ENCODE measurements at places on chromosomes 11 and 22.

DNA sequence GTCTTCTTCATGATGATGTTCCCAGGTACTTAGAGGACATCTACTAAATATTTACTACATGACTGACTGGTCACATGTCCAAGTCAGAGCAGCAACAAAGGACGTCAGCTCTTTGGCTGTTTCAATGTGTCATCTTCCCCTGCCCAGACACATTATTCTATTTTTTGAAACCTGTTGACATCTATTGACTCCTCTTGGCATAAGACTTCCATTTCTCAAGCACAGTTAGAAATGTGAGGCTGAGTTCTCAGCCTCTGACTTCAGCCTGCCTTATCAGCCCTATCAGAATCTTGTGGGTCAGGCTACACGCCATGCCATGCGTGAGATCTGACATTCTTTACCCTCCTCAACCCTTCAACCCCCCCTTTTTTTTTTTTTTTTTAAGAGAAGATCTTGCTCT is 63.8 kb downstream of the SC5D start:
- DNase-seq: no peak

DNA sequence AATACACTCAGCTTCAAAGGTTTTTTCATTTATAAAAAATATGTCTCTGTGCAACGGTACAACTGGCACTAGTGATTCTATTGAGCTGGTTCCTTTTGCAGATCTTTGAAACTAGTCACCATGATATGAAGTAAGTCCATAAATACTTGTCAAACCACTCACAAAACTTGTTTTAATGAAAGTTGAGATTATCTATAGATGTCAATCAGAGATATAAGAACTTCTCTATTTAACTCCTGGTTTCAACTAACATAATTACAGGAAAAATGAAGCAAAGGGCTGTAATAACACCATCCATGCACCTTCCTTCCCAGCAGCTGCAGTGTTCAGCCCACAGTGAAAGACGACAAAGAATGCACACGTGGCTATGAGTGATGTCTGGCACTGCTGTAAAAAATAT is 44.7 kb downstream of the TMEM123 start:
- DNase-seq: no peak

DNA sequence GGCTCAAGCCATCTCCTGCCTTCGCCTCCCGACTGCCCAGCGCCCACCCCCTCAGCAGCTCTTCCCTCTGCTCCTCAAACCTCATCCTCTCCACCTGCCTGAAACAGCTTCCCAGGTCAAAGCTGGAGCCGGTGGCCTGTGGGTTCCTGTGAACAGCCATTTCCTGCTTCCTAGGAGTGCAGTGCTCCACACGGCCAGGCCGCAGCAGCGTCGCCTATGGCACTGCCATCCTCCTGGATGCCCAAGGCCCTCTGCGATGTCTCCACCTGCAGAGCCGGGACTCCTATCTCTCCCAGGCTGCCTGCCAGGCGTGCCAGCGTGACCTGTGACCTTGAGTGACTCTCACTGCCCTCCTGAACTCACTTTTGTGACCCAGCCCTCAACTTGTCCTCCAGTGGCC is 24.6 kb downstream of the PPM1F start:
- DNase-seq: no peak

- no peak for DNase-seq
These were observed 5.5 kb downstream of the HRAS start for GRCh38 chr11:529728-530411.

DNA sequence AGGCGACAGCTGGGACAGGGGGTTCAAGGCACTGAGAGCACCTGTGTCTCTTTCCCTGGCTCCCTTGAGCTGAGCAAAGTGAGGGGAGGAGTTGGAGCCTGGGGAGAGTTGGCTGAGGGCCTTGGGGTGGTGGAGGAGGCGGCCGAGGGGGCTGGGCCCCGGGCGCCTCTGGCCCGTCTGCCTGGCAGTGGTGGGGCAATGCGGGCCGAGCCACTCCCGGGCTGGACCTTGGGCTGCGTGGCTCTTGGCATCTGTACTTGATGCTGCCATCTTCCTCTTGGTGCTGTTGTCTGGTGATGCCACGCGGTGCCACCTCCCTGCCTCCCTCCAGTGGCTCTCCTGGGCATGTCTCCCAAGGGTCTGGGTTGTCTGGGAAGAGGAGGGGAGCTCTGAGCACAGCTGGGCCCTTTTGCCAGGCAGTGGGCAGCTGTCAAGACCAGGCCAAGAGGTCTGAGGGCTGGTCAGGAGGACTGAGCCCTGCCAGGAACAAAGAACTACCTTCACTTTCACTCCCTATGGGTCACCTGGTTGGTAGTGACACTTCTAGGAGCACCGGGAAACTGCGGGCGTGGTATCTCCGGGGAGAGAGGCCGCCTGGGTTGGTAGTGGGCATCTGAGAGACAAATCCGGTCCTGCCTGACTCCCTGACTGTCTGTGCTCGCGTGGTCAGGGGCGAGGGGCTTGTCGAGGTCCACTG is 1.3 kb downstream of the GRIK4 start:
- DNase-seq: no peak

DNA sequence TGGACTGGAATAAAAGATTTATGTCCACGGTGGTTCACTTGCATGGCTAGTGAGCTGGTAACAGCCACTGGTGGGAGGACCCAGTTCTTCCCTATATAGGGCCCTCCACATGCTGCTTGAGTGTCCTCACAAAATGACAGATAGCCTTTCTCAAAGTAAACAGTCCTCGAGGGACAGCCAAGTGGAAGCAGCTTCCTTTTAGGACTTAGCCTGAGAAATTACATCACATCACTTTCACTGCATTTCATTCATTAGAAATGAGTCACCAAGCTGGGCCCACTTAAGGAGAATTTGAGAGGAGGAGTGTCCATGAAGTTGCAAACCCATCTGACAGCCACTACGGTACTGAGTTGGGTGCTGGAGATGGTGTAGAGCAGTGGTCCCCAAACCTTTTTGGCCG is 7.0 kb downstream of the ISX start:
- DNase-seq: no peak

- DNase-seq: no peak
These were observed 20.3 kb downstream of the CCDC83 start for GRCh38 chr11:85875505-85875904.

DNA sequence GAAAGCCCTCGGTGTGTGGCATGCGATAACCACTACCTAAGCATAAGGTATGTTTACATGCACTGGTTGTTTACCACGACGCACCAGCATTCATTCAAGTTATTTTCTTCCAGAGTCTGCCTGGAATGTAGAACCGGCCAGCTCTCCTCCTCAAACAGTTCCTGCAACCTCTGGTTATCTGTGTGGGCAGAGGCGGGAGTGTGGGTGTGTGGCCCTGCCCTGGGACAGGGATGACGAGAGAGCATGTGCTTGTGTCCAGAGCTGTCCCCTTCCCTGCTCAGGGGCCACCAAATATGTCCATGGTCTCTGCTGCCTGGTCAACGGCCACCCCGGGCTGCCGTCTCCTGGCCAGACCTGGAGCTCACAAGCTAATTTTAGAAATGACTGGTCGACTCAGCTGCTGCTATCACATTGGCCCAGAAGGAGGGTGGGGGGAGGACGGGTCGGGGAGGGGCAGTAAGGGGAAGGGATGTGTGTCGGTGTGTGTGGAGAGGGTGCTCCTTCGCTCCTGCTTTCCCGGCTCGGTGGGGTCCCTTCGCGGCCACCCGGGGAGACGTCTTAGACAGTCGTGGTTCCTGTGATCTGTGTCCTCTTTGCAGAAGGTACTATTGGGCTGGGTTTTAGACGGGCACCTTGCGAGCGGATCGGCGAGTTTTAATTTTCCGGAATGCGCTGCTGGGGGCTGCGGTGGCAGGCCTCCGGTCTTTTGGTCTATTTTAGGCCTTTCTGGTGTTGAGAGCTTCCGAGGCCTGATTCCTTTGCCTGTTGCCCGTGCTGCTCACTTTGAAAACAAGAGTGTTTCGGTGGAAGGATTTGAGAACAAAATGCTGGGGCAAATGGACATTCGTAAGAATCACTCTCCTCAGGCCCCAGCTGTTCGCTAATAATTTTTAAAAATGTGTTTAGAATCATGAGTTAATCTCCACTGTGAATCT is at the start of gene MYO18B:
MYO18B (plus strand) TSS at position 497 of the 935 bp plus-strand sequence. CDS start 18,905 bp downstream, outside the sequence.
- DNase-seq: no peak

- no peak for DNase-seq
These were observed 50.7 kb upstream of the RAPSN start for GRCh38 chr11:47499614-47500013.

- no peak for DNase-seq
These were observed 19.0 kb upstream of the CCDC89 start for GRCh38 chr11:85704967-85705366.

- no peak for DNase-seq
These were observed 7.6 kb downstream of the DLG2 start for GRCh38 chr11:85619499-85619898.

- DNase-seq: no peak
These were observed 69.9 kb upstream of the RTL6 start for GRCh38 chr22:44567846-44568493.

DNA sequence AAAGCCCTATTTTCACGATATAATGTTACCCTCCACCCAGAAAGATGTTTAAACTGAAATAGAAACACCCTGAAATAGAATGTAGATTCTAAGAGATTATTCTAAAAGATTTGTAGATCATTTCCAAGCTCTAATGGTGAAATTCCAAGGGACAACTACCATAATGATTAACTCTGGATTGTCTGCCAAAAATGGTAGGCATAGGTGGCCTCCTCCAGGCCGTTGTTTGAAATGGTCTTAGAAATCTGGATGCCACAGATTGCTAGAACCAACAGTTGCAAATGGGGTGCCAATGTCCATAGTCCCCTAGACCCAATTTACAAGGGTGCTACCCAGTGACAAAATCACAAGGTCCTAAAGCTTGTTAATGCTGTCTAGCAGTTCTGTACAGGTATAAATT is 6.7 kb upstream of the SLC6A5 start:
- DNase-seq: no peak

DNA sequence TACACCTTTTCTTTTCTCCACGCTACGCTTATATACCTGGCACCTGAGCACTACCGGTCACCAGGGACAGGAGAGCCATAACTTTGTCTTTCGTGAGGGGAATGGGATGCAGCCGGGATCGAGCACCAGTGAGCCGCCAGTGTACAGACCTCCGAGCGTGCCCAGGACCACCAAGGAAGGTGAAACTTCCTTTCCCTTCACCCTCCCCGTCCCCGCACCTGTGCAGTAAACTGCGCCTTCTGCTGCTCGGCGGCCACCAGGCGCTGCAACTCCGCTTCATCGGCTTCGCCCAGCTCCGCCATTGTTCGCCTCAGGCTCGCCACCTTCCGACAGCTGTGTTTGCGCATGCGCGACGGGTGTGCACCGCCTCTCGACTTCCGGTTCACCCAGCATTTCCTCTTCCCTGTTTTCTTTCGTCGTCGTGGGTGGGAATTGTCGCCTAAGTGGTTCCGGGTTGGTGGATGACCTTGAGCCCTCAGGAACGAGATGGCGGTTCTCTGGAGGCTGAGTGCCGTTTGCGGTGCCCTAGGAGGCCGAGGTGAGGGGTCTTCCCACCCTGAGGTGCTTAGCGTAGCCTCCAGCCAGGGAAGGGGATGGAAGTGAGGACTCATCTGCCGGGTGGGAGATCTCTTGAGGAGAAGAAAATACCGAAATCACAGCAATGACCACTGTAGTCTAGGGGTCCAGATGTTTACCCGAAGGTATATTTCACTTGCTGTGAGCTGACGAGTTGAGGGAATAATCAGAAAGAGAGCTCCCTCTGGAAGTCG is at the start of the genes SDHD and TIMM8B:
SDHD (plus strand) TSS at position 452 of the 770 bp plus-strand sequence; CDS start at position 487, 35 bp downstream.
TIMM8B (minus strand) TSS at position 335 of the 770 bp plus-strand sequence; CDS start at position 302, 33 bp downstream.
- peak; percentile 95 for DNase-seq

DNA sequence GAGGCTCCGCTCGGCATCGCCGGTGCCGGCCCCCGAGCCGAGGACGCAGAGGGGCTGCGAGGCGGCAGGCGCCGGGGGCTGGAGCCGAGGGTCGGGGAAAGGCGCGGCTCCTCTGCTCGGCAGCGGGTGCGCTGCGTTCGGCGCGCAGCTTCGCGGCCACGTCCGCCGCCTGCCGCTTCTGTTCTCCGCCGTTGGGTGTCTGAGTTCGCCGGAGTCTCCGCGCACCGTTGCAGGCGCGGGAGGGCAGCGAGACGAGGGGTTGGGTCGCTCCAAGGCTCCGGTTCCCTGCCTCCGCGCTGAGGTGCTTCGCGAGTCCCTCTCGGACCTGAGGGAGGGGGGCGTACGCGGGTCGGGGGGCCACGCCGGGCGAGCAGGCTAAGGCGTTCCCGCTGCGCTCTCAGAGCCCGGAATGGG is 347 bp downstream of the MN1 start:
- no peak for DNase-seq

- no peak for DNase-seq
These were observed 17.3 kb upstream of the CD82 start for GRCh38 chr11:44548032-44548695.

DNA sequence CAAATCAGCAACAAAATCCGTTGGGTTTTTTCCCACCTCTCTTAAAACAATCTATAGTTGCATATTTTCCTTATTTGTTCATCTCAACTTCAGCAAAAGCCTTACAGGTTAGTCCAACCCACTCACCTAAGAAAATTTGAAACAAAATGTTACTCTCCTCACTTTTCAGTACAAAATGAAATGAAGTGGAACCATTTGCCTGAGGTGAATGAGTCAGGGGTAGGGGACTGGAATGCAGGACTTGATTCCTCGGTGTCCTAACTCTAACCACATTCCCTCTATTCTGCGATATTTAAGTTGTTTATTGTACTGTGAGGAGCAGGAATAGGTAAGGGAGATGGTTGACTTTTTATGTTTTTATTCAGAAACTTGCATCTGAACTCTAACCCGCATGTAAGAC is 16.4 kb downstream of the ATP5MG start:
- no peak for DNase-seq

DNA sequence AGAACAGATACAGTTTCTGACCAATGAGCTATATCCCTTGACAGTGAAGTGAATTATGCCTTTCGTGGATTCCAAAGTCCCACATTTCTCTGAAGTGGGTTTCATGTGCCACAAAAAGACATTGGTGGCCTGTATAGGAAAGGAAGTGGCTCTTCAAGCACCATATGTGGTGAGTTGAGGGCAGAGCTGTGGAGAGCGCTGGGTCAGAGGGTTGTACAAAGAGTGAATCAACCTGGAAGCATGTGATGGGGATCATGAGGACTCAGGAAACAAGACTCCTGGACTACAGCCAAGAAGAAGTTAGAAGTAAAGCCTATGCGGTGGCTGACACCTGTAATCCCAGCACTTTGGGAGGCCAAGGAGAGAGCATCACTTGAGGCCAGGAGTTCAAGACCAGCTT is 579 bp upstream of the SLC5A4 start:
- no peak for DNase-seq

GRCh38 chr11:82974135-82974534 is 72.6 kb downstream of the DDIAS start:
- DNase-seq: no peak

Data from GM18507 (cell line).